ENCODE measurements at places on chromosomes 5 and 9.

DNA sequence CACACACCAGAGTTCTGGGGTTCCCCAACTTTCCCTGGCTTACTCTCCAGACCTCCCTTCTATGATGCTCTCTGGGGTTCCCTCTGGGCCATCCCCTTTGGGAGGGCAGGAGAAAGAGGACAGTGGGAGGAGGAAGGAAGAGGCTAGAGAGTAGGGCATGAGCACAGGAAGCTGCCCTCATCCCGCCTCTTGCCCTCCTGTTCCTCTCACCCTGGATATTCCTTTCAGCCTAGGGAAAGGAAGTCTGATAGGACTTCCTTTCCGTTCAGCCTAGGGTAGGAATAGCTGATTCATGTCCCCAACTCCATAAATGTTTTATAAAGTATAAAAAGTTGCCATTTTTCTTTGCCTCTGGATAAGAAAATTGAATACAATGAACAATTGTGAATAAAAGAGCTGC, 7.4 kb downstream of the MAP1B start:
- no peak for DNase-seq

DNA sequence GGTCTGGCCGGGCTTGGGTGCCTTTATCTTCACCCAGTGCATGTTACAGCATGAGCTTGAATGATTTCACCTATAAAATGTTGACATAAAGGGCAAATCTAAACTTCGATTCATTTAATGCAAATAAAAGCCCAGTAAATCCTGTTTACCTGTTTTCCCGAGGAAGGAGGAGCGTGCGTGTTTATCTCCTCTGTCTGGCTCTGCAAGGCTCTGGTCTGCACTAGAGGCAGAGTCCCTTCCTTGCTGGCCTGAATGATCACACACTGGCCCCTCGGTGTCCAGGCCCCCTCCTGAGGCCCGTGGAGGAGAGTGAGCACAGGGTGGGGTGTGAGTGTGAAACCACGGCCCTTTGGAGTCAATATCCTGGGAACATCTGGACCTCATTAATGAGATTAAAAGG, 125.1 kb upstream of the LHFPL2 start:
- no peak for DNase-seq

- DNase-seq = no peak
Measured at GRCh38 chr9:33431420-33431819, 16.0 kb downstream of the AQP3 start.

- DNase-seq = no peak
Measured at GRCh38 chr5:137836997-137837396, 30.7 kb upstream of the MYOT start.

GRCh38 chr5:35202319-35203111, 27.8 kb downstream of the PRLR start:
- DNase-seq = no peak
